Chondrocyte (in vitro differentiated cells): ENCODE measurements at places on chromosomes 16 and 17. TPM values are rescaled to one million over a fixed set of nuclear protein-coding genes. Genes with fewer than 3 reads are reported as not detected.

DNA sequence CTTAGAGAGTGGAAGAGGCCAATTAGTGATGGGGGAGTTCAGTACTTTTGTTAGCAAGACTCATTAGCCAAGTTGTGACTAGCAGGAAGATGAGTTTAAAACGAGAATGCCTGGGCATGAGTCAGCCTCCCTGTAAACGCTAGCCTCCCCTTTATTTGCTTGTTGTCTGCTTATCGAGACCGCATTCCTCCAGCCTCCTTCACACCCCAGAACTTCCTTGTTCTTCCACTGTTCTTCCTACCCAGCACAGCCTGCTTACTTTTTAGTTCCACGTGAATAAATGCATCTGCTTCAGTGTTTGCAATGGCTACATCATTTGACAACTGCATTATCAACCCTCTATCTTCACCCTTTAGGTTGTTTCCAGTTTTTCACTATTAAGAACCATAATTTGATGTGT lies 20.2 kb upstream of the OR3A1 start:
- DNase-seq: no peak

- DNase-seq: no peak
Observed at GRCh38 chr16:56191156-56191815, at the start of gene GNAO1. TSS of gene GNAO1 (plus strand) at chr16:56191489. CDS start at chr16:56192236, 747 bp downstream.

- DNase-seq: no peak
Observed at GRCh38 chr16:66551788-66552285, 539 bp upstream of the CKLF start.

IRX5 gene
- total RNA-seq: 1.0 to 2.5 TPM (median 1.5 TPM) in 3 replicates

- no peak for DNase-seq
Observed at GRCh38 chr16:52463904-52464303, 83.0 kb downstream of the TOX3 start.

DOC2B gene
- total RNA-seq: 0.31 to 0.64 TPM (median 0.32 TPM) in 3 replicates

- no peak for DNase-seq
Observed at GRCh38 chr16:50662306-50662940, 18.7 kb downstream of the SNX20 start.

- DNase-seq: no peak
Observed at GRCh38 chr17:48588528-48588927, 1.5 kb downstream of the HOXB3 start.

GRCh38 chr17:48835971-48836370 lies 5.1 kb downstream of the CALCOCO2 start:
- DNase-seq: no peak

- DNase-seq: no peak
Observed at GRCh38 chr16:69618721-69619120, 53.0 kb downstream of the NFAT5 start.

DNA sequence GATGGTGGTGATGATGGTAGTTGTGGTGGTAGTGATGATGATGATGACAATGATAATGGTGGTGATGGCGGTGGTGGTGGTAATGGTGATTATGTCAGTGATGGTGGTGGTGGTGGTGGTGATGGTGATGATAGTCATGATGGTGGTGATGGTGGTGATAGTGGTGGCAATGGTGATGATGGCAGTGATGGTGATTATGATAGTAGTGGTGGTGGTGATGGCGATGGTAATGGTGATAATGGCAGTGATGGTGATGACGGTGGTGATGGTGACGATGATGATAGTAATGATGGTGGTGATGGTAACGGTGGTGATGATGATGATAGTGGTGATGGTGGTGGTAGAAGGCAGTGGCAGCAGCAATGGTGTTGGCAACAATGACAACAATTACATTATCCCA lies 55.3 kb downstream of the RBFOX3 start:
- DNase-seq: peak; percentile 2

GRCh38 chr16:58211245-58211644 lies 13.3 kb upstream of the CSNK2A2 start:
- DNase-seq: no peak

GRCh38 chr16:12329246-12329995 lies 352.9 kb downstream of the SNX29 start:
- DNase-seq: no peak

GRAP gene
- 0.13 to 0.35 TPM in 2 of 3 replicates, not detected in the other for total RNA-seq

DNA sequence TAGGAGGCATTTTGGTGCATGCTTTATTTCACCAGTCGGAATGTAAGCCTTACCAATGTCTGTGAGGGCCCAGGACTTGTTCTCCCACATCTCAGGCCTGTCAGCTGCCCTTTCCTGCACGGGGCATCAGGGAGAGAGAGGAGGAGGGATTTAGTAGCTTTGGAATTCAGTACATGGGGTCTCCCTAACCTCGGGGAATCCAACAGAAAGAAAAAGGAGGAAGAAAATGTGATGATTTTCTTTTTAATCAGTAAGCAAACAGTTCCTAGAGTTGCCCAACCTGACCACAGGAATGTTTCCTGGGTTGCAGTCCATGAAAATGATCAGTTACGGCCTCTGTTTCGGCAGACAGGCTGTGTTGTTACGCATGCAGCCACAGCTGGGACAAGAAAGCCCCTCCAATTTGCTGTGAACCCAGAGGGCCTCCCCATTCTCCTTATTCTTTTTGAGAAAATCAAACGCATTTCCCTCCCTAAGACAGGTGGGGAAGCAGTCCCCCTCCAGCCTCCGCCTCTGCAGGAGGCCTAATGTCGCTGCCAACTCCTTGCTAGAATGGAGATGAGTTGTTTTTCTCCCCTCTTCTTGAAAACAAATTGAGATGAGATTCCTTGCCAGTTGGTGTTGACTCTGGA lies 53.1 kb upstream of the TANGO6 start:
- no peak for DNase-seq

DNA sequence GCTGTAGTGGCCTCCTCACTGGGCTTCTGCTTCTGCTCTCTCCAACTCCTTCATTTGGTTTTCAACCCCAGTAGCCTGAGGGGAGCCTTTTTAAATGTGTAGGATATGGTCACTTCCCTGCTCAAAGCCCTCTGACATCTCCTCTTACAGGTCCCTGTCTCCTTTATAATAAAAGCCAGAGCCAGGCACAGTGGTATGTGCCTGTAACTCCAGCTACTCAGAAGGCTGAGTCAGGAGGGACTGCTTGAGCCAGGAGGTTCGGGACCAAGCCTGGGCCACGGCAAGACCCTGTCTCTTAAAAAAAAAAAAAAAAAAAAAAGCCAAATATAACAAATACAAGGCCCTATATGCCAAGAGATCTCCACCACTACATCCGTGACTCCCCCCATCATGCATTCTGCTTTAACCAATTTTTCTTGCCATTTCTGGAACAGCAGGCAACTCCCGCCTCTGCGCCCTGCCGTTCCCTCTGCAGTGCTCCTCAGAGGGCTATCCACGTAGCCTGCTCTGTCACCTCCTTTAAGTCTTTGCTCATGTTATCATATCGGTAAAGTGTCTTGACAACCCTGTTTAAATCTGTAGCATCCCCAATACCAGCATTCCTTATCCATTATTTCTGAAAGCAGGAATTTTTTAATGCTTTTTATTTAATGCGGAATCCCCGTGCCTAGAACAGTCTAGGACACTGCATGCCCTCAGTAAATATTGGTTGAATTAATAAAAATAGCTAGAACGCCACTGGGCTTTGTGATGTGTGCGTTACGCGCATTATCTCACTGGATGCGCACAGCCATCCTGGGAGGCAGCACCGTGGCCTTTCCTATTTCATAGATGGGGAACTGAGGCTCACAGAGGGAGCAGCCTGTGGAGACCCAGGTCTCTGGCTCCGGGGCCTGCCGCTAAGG lies 9.5 kb downstream of the ZNF771 start:
- DNase-seq: no peak

DNA sequence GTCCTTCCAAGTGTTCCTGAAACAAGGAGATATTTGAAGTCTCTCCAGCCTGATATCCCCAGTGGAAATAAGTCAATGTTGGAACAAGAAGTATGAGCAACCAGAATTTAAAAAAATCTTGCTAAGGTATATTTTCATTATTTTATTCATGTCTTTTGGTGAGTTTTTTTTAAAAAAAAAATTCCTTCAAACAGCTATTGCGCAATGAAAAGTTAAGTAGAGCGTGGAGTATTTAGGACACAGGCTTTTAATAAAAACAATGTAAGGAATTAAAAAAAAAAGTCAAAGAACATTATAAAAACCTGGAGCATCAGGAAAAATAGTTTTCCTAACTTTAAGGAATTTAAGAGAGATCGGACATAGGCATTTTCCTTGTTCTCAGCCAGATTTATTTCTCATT lies 940.4 kb downstream of the KCNJ2 start:
- no peak for DNase-seq

PROCA1 gene
- total RNA-seq: 1.4 to 2.3 TPM (median 2.0 TPM) in 3 replicates

NEUROD2 gene
- not detected in 3 replicates for total RNA-seq

KRTAP4-5 gene
- total RNA-seq: not detected in 3 replicates

DNA sequence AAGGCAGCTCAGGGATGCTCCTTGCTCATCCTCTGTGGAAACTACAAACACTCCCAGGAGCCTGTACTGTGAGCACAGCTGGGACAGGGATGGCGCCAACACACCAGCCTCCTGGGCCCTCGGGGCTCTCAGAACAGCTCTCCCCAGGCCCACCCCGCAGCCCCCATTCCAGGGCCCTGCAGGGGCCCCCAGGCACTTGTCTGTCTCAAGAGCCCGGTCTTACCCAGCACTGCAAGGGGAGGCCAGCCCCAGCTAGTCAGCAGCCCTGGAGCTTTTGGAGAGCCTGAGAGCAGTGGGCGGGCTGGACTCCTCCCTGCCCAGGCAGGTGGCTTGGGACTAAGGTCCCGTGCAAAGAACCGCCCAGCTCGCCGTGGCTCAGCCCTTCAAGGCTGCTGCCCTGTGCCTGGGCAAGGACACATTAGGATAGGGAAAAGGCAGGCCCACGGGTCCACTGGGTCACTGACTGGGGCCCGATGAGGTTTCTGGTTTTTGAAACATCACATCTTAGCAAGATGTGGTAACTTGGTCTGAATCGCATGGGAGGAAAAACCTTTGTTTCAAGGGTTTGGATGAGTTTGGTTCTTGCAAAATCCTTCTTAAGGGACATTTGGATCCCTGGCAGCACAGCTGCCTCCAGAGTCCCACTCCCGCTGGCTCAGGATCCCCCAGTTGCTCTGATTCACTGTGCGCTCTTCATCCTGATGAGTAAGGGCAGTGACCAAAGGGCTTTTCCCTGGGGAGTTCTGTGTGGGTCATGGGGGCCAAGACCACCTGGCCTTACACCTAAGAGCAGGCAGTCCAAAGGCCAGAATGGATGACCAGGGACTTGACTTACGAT lies 2.8 kb downstream of the DNASE1L2 start:
- no peak for DNase-seq

GRCh38 chr16:58082381-58082780 lies 46.8 kb downstream of the CFAP20 start:
- DNase-seq: no peak

- DNase-seq: no peak
Observed at GRCh38 chr16:74496054-74496453, 74.8 kb upstream of the CLEC18B start.

DNA sequence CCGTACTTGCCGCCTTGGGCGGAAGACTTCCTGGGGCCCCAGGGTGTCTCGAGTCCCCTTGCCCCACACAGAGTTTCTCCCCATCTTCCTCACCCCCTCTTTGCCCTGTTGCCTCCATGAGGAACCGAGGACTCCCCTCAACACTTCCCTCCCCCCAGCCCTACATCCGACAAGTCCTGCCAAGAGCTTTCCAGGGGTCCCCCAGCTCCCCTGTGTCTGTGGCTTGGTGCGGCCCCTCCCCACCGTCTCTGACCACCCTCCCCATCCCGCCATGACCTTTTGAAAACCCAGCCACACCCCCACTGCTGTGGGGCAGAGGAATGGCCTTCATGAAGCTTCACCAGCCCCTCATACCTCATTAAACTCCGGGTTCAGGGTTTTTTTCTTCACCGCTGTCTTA lies 11.4 kb downstream of the SCGB1C2 start:
- no peak for DNase-seq

DNA sequence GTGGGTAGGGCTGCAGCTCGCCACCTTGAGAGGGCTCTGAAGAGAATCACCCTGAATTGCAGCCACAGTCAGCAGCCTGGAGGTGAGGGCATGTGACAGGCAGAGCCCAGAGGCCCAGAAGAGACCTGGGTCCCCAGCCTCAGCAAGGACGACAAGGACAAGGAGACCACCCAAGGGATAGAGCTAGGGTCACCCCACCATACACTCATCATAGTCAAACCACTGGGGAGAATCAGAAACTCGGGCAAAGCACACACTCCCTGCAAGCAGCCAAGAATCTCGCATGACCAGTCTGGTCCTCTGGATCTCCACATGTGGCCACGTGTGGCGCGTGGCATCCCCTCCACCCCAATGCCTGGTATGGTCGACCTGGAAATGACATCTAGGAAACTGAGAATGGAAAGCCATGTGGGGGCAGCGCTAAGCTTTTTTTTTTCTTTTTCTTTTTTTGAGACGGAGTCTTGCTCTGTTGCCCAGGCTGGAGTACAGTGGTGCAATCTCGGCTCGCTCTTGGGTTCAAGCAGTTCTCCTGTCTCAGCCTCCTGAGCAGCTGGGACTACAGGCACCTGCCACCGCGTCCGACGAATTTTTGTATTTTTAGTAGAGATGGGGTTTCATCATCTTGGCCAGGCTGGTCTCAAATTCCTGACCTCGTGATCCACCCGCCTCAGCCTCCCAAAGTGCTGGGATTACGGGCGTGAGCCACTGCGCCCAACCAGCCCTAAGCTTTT lies 4.6 kb upstream of the SPHK1 start:
- DNase-seq: no peak

- no peak for DNase-seq
Observed at GRCh38 chr17:17570140-17570797, 21.2 kb downstream of the PEMT start.

GRCh38 chr17:52140601-52141000 lies 17.9 kb downstream of the CA10 start:
- no peak for DNase-seq

MT1F gene
- total RNA-seq: 2.6 to 5.8 TPM (median 4.4 TPM) in 3 replicates
